Activated CD4-positive, alpha-beta T cell treated with anti-CD3 and anti-CD28 coated beads for 48 hours (primary cell): ENCODE measurements at places on chromosomes 3 and 15.

- no peak for DNase-seq
Measured at GRCh38 chr15:90895571-90896117, 7.5 kb upstream of the MAN2A2 start.

DNA sequence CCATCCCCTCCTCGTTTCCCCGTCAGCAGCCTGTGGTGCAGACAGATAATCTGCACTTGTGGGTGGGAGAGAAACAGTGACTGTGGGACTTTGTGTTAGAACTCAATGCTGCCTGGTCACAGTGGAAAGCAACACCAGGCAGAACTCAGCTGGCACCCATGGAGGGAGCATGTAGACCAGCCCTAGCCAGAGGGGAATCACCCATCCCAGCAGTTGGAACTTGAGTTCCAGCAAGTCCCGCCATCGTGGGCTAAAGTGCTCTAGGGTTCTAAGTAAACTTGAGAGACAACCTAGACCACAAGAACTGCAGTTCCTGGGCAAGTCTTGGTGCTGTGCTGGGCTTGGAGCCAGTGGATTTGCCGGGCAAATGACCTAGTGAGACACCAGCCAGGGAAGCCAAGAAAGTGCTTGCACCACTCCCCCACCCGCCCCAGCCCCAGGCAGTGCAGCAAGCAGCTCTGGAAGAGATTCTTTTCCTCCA, 24.4 kb downstream of the ISG20 start:
- DNase-seq, result no peak

GRCh38 chr15:58690703-58691102, 58.8 kb downstream of the ADAM10 start:
- DNase-seq, result no peak

DNA sequence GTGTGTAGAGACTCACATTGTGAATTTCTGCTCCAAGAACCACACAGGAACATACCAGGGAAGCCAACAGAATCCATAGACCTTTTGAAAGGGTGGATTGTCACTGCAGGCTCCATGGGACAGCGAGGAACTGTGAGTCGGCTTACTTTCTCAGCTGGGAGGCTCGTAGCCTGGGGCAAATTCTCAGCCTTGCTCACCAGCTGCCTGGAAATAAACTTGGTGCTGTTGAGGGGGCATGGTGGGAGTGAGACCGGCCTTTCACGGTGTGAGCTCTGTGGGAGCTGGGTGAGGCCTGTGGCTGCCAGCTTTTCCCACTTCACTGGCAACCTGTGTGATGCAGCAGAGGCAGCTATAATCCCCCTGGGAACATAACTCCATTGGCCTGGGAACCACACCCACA, 146.6 kb upstream of the P2RY1 start:
- DNase-seq, result no peak

GRCh38 chr3:188133646-188134045, 20.3 kb upstream of the LPP start:
- DNase-seq, result peak; percentile 43

DNA sequence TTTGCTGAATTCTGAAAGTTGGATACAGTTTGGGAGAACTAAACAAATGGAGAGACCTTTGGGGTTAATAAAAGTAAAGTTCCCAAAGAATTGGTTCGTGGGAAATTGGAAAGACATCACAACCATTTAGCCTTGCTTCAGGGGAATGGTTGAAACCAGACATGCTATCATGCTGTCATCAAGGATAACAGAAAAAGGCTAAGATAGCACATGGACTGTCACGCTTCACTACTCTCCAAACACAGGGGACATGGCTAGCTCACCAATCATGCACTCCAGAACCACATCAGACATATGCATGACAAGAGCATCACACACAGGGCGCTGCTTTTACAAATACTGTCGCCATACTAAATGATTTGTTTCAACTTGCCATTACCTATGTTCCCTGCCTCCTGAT, 671.7 kb upstream of the ROBO1 start:
- DNase-seq, result no peak

- DNase-seq, result no peak
Measured at GRCh38 chr3:29484633-29485032, 203.8 kb downstream of the RBMS3 start.

- no peak for DNase-seq
Measured at GRCh38 chr3:18369551-18370185, 55.5 kb downstream of the SATB1 start.

GRCh38 chr3:103712320-103713008, 1277.6 kb downstream of the ZPLD1 start:
- no peak for DNase-seq

DNA sequence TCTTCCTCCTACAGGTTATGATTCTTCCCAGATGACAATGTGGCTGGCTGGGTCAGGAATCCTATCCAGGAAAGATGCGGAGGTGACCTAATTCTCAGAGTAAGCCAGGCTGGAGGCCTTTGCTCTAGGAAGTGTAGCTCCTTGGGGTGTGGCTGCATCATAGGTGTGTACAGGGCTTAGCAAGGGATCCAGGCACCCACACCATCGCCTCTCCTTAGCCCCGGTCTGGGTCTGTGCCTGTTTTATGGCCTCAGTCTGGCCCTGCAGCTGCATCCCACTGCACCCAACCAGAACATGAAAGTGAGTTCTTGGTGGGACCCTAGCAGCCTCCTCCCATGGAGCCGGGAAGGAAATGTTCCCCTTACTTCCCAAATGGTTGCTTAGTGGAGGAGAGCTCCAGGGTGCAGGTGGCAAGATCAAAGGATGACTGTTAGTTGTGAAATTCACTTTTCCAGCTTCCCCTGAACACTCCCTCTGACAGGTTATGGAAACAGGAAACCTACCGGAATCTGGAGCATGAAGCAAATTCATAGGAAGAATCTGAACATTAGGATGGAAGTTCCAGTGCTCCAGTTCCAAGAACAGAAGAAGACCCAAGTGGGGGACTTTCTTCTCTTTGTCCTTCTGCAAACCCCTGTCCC, 2.7 kb upstream of the AMOTL2 start:
- no peak for DNase-seq

- DNase-seq, result no peak
Measured at GRCh38 chr3:57627976-57628375, 30.8 kb upstream of the ARF4 start.

DNA sequence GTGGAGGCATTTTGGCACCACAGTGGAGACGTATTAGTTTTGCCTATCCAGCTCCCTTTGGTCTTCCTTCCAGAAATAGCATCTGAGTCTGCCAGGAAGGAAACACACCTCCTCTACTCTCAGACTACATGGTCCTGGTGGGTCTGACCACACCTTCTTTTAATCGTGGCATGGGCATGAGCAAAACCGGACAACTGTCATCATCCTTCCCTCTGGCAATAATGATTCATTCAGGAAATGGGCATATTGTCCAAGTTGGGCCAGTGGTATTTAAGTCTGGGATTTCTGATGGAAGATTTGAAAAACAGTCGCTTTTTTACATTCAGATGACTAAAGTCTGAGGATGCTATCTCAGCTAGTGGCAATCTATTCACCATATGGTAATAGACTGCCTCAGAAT, 601.0 kb upstream of the ADAMTS9 start:
- no peak for DNase-seq

GRCh38 chr3:55416331-55416821, 70.7 kb downstream of the WNT5A start:
- DNase-seq, result no peak

GRCh38 chr3:39287216-39288164, 7.7 kb upstream of the CX3CR1 start:
- no peak for DNase-seq

- DNase-seq, result no peak
Measured at GRCh38 chr3:185667574-185667973, 81.5 kb downstream of the SENP2 start.

DNA sequence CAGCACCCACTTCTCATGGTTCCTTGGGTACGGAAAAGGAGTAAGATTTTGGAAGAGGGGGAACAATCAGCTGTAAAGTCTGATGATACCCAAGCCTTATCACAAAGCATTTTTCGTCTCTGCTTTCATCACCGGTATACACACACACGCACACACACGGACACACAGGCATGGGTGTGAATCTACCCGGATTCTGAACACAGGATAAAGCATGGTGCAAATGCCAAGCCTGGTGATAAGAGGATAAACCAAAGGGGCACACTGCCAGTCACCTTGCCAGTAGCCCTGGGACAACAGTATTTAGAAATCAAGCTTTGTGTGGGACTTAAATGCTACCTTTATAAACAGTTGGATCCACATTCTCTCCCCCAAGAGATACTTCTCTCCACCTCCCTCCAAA, 22.2 kb downstream of the FAM174B start:
- no peak for DNase-seq

DNA sequence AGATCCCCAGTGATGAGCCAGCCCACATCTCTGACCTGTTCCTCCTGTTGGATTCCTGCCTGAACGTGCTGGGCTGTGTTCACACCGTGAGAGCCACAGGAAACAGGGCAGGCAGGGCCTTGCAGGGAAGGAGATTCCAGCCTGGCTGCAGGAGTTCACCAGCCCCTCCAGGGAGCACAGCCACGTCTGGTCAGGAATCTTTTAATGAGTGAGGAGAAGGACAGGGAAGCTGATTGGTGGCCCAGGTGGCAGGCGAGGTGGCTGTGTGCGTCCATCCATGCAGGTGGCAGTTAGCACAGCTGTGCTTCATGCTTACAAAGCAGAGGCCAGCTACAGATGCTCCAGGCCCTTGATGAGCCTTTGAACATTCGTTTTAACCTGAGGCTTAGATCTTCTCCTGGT, 10.5 kb downstream of the LRRK1 start:
- DNase-seq, result no peak

DNA sequence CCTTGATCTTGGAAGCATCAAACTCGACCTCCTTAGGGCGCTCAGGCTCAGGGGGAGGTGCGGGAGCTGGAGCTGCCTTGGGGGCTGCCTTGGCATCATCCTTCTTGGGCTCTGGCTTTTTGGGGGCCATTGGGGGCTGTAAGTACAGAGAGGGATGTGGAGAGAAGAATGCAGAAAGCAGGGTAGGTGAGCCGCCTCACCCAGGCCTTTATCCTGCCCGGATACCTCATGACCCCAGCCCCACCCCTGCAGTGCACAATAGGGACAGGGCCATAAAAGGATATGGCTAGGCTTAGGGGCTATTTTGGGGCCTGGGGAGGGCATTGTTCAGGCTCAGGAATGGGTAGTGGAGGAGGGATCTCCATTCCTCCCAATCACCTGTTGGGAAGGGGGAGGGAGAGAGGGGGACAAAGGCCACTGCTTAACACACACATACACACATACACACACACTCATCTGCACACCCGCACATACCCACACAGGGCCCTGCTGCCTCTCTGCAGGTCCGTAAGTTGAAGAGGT, at the start of gene MYL3:
Gene MYL3, minus strand, starts transcription at position 184 of the 522 bp plus-strand sequence. Its CDS starts 54 bp downstream, at position 130.
- DNase-seq, result no peak

- peak; percentile 32 for DNase-seq
Measured at GRCh38 chr3:123656691-123657090, 71.8 kb upstream of the HACD2 start.

DNA sequence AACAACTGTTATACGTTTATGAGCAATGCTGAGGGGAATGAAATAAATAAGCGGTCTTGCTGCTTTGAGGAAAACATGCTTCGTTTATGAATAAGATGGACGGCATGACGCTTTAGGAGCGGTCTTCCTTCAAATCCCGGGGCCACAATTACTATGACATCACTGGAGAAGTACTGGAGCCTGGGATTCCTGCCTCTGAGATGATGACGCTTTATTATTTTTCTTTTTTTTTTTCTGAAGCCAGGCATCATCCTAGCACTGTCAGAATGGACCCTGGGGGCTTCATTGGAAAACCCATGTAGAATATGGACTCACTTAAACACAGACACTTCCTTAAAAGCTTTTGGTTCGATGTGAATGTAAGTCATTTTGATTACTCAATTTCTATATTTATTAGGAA, 52.5 kb upstream of the FOXP1 start:
- no peak for DNase-seq

DNA sequence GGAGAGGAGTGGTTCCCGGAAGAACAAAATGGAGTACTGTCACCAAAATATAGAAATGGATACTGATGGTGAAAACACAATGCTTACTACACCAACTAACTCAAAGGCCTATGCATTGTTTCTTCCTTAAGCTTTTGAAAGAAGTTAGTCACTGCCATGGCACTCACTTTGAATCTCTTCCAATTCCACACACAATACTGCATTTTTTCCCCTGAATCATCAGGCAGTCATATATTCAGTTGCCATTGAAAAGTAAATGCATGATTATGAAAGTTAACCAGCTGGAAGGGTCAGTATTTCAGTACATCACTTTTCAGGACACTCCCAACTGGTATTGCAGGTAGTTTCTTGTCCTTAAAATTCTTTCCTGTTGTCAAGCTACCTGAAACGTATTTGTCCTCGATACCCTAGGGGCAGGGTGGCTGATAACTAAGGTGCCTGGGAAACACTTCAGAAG, 9.0 kb upstream of the LRRFIP2 start:
- DNase-seq, result no peak

GRCh38 chr15:28904541-28905315, 19.0 kb downstream of the APBA2 start:
- no peak for DNase-seq

DNA sequence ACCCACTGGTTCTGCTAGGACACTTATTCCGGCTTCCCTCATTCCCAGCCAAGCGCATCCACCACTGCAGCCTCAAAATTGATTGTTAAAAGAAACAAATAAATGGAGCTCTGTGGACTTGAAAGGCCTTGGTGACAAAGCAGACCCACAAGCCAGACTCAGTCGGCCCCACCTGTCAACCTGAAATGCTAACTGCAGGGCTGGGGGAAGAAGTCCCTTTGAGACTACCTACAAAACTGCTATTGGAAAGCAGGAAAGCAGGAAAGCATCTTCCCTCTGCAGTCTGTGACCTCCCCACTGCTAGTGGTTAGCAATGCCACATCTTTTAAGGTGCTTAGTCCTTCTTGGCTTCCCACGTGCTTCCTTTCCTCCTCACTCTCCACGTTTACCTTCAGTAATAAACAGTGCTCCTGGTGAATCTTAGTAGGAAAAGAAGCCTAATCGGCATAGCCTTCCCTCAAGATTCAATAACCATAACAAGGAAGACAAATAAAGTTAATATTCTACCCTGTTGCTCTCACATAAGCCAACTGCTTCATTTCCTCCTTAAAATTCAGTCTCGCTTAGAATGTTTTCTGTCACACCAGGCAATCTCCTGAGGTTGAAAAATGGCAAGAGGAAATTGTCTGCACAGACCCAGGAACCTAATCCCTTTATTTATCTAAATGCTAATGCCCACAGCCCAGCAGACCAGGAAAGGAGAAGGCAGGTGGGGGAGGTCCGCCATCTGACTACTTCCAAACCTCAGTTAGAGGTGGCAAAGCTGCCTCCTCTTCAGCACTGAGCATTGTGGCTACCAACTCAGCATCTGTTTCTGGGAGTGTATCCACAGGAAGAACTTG, 296.2 kb downstream of the NEK10 start:
- DNase-seq, result no peak

DNA sequence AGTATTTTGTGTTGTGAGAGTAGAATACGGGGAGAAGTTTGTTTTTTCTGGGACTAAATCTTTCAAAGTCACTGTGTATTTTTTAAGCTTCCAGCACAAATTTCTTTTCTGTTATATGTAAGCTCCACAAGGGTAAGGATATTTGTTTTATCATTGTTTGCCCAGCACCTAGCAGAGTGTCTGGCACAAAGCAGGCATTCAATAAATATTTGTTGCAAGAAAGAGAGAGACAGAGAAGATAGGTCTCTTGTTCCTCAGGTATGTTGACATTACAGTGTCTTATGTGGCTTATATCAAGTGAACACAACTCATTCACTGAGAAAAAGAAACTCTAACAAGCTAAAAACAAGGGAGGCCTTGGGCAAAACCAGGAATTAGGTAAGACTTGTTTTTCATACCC, 26.6 kb upstream of the FNDC3B start:
- DNase-seq, result no peak
